D721Med (cell line): ENCODE measurements at places on chromosomes 5 and 9.

- DNase-seq: no peak
Observed at GRCh38 chr5:66796305-66797292, 200.4 kb downstream of the MAST4 start.

- DNase-seq: no peak
Observed at GRCh38 chr9:135903786-135904520, 3.4 kb downstream of the CAMSAP1 start.

GRCh38 chr5:93191035-93191817, 389.8 kb downstream of the NR2F1-AS1 start:
- DNase-seq: no peak

DNA sequence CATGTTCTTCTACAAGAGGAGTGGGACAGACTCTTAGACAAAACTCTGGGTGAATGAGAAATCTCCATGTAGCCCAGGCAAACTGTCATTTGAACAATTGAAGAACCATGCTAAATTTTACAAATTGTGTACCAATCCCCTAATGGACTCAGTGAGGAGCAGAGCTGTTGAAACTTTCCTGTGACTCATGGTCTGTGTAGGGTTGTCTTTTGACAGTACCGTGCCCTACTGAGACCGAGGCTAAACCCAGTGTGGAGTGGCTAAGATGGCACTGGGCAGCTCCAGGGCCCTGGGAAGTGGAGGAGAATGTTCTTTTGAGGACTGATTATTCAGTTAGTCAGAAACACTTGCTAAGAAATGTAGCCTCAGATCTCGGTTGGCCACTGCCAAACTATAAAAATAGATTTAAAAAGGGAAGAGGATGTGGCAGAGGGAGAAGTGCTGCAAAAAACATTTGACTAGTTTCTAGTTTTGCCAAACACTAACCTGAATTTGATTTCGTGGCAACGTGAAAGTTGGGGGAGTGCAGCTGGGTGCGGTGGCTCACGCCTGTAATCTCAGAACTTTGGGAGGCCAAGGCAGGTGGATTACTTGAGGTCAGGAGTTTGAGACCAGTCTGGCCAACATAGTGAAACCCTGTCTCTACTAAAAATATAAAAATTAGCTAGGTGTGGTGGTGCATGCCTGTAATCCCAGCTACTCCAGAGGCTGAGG, 24.7 kb downstream of the POU4F3 start:
- DNase-seq: no peak

DNA sequence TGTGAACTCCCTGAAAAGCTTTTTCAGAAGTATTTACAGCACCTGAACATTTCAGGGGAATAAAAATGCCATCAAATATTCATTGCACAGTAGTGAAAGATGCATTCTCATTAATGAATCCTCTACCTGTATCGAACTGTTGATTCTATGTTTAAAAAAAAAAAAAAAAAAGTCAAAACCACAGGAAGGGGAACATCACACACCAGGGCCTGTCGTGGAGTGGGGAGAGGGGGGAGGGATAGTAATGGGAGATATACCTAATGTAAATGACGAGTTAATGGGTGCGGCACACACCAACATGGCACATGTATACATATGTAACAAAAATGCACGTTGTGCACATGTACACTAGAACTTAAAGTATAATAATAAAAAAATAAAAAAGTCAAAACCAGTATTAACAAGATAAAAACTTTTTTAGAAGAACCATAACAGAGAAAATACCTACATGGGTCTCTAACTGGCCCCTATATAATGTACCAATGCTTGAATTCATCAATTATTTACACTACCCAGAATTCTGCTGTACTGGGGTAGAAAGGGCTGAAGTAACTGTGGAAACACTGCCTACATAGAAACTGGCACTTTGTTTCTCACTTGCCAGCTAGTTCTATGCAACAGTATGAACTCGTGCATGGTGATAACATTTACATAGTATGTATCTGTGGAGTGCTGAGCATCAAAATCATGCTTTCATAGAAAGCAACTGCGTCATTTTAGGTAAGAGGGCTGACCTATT, 48.9 kb downstream of the GNAQ start:
- DNase-seq: no peak
